ENCODE measurements at places on chromosomes 7 and 10.

DNA sequence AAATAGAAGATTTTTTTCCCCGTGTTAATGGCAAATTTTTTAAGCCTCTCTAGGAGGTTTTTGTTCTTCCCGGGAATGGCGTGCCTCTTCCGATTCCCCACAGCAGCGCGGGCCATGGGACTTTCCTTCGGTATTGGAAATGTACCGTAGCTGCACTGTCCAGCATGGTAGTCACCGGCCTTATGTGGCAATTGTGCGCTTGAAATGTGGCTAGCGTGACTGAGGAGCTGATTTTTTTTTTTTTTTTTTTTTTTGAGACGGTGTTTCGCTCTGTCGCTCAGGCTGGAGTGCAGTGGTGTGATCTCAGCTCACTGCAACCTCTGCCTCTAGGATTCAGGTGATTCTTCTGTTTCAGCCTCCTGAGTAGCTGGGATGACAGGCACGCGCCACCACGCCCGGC, 938 bp upstream of the TCTN3 start:
- DNase-seq: no peak

DNA sequence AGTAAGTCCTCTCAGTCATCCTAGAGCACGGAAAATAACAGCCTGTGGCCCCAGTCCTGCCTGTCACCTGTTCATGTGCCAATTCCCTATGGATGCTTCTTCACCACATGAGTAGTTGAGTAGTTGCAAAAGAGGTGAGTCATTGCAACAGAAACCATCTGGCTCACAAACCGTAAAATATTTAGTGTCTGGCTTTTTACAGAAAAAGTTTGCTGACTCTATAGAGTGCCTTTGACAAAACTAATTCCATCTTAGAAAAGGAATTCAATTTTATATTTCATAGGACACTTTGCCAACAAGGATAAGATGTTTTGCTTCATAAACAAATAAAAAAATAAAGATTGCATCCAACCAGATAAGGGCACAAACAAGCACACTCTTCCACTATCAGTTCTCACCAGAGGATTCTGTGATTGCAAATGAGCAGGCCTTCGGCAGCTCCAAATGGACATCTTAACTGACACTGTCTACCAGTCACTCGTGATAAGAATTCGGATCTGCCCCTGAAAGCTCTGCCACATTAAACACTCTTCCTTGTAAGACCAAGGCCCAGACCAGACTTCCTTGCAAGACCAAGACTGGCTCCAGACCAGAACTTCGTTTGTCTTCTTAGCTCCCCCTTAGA, 242.7 kb upstream of the SEMA3C start:
- DNase-seq: no peak

DNA sequence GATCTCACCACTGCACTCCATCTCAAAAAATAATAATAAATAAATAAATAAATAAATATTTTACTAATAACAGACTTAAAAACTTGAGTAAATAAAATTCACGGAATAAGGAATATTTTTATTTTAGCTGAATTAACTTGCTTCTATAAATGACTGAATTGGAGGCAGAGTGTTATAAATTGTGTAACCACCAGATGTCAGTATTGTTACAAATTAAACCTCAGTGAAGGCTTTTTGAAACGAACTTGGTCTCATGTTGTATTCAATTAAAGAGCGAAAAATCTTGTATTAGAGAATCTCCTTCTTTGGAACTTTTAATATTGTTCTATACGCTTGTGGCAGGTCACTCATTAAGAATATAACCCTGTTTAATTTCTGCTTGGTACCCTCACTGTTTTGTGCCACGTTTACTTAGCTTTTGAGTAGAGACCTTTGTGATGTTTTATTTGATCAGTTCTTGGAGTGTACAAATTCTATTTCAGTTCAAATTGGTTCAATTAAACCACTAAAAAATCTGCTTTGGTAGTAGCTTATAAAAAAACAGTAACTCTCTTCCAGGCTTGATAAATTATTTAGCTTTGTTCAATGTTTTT, 45.6 kb upstream of the SCIN start:
- DNase-seq: no peak

GRCh38 chr10:61899997-61900828, 1.3 kb upstream of the ARID5B start:
- peak; percentile 27 for DNase-seq

DNA sequence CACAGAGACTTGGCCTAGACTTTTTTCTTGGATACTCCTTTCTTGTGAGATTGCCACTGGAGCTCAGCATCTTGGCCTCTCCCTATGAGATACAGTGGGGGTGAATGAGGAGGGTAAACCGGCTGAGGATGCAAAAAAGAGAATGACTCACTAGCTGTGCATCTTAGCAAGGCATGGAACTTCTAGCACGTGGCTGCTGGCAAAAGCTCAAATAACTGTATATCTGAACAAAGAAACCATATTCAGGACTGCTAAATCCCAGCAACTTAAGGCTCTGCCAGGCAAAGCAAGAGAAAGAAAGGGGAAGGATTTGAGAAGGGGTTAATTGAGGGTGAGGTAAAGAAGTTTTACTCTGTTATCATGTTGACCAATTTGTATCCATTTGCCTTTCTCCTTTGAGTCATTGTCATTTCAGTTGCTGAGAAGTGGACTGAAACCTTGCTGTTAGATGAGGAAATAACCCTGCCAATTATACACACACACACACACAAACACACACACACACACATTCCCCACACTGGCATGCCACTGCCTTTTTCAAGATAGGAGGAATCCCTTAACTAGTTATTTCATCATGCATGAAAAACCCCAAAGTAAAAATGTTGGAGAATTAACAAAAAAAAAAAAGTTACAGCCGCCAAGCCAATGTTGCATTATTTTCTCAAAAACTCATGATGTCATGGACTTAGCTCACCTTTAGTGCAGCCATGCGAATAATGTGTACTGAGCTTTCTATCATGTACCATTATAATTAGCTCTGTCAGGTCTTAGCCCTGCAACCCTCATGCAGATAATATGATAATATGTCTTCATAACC, 997.3 kb downstream of the LRMDA start:
- no peak for DNase-seq

DNA sequence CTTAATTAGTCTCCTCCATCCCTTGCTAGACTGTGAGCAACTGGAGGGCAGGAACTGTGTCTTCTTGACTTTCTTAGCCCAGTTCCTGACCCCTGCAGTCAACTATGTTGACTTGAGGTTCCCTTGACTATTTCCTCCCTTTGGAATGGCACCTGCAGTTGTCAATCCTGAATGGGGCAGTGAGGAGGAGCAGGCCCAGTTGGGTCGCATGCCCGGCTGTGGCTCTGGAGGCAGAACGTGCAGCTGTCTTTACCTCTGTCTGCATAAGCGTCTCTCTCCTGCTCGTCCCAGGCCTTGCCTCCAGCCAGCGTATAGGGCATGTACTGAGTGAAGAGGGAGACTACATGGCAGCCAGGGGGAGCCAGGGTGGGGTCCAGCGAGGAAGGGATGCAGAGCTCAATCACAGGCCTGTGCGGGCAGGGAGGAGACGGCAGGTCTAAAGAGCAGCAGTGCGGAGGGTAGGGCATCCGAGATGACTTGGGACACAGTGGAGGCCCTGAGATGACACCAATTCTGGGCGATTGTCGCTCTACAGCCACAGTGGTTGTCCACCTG, 26.8 kb downstream of the PYROXD2 start:
- peak; percentile 30 for DNase-seq

DNA sequence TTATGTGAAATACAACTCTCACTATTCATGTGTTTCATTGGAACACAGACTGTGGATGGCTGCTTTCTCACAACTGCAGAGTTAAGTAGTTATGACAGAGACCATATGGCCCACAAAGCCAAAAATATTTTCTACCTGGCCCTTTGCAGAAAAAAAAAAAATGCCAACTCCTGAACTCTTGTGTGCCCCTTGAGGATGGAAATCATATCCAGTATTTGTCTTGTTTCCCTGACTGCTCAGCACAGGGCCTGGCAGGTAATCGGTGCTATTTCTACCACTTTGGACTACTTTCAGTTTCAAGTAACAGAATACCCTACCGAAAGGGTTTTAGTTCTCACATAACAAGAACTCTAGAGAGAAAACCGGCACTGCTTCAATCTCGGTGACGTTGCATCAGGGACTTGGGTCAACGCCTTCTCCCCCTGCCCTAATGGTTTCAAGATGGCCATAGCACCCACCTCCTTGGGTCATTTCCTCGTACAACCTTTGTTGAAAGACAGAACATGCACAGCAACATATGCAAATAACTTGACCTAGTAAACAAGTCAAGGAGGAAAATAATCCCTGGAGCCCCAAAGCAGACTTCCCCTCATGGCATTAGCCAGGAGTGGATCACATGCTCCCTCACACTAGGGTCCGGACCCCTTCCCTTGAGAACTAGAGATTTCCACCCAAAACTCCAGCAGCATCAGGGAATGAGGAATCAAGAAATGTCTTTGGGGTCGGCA, 11.8 kb upstream of the GPNMB start:
- DNase-seq: no peak

GRCh38 chr10:67527351-67527750, 168.6 kb downstream of the CTNNA3 start:
- DNase-seq: no peak

GRCh38 chr7:103651593-103652377, 205.8 kb upstream of the SLC26A5 start:
- DNase-seq: no peak

DNA sequence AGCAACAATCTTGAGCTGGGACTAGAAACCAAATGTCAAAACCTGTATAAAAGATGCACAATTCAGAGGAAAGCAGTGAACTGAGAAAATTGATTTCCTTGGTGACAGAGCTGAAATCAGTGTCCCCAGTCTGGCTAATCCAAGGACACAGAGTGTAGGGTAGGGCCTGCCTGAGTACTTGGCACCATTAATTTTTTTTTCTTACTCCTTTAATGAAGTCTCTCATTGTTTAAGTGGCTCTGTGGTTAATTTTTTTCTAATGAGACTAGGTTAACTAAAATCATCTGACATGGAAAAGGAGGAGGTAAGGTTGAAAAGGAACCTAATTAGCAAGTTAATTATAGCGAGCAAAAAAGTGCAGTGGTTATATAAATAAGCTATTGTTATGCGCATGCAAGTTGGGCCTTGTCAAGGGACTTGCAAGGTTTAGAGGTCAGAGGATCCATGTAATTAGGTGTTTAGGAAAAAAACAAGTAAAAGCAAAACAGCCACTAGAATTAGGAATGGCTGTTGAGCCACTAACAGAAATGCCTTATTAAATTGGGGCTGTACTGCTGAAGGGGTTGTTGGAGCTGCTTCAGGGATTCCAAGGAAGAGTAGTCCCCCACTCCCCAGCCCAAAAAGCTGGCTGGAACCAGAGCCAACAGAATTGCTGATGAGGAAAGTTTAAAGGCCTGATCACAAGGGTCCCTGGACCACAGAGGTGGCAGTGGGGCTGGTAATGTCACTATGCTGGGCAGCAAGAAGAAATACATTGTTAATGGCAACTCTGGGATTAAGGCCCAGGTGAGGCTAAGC, 58.9 kb upstream of the STRIP2 start:
- DNase-seq: peak; percentile 40

GRCh38 chr10:88791924-88792323, 10.6 kb upstream of the LIPM start:
- DNase-seq: peak; percentile 34

GRCh38 chr7:30977896-30978564, 14.3 kb downstream of the GHRHR start:
- DNase-seq: peak; percentile 78

DNA sequence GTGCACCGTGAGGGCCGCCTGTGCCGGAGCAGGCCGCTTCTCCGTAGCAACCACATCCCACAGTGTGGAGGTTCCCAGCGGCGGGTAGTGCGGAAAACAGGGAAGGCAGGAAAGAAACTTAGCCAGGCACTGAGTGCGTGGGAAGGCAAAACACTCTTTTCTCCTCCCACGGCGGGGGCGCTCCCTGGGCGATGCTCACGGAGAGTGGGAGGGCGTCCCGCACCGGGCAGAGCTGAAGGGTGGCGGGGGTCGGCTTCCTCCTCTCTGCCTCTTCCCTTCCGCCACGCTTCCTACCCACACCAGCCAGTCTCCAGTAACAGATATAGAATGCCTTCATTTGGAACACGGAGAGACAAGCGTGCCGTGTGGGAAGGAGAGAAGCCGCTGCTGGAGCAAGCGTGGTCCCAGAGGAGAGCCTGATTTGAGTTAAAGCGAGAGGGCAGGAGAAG, 252.5 kb downstream of the PAXIP1 start:
- no peak for DNase-seq

DNA sequence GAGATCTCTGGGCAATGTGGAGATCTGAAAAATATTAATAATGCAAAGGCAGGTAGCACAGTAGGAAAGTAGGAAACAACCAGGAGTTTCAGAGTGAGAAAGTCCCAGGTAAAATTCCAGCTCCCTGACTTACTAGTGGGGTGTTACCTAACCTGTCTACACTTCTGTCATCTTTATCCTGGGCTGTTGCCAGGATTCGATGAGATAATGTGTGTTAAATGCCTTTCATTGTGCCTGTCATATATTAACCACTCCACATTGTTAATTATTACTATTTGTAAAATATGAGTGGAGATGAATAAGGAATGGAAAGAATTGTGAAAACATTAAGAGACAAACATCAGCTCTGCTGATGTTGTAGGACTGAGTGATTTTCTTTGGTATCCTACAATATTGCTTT, 50.0 kb upstream of the FRMD4A start:
- DNase-seq: no peak

DNA sequence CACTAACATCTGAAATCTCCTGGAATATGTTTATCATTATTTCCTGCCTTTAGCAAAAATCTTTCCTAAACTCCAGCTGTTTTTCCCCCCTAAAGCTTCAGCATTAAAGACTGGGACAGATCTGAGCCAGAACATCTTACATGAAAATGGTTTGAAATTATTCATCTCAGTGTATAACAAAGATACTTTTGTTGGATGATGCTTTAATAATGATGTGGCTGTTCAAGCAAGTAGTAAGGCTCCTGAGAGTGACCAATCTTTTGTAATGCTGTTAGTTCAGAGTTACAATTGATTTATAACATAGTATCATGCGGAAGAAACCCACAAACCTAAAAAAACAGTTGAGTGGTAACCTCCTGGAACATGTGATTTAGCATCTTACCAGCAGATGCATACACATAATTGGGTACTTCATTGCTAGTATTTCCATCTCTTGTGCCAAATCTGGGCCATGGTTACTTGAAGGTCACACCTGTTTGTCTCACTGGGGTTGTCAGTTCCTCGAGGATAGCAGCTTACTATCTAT, 1.5 kb downstream of the BZW2 start:
- DNase-seq: no peak

- DNase-seq: no peak
These were observed 40.1 kb upstream of the CXCL12 start for GRCh38 chr10:44424957-44425356.
